CD4-positive, alpha-beta T cell treated with Interleukin-4 for 4 hours (primary cell): ENCODE measurements at places on chromosomes 6 and 20.

- no peak for DNase-seq
Observed at GRCh38 chr20:53621482-53622246, 28.0 kb upstream of the ZNF217 start.

DNA sequence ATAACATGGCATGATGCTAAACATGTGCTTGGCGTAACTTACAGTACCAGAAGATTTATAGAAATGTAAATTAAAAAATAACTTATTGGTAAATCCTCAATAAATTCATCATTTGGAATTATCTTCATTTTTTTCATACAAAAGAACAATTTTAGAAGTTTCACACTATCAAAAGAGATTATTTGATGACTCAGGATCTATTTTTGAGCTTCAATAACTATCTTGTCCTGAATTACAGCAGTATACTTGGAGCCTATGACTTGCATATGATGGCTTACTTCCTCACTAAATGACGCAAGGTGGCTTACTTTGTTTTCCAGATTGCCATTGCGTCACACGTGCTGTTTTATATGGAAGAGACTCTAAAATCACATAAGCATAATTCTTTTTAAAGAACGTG lies 49.2 kb downstream of the KHDRBS2 start:
- no peak for DNase-seq

GRCh38 chr6:23875006-23875405 lies 251.0 kb upstream of the NRSN1 start:
- no peak for DNase-seq

GRCh38 chr20:63307538-63308217 lies 14.7 kb downstream of the COL20A1 start:
- no peak for DNase-seq
